T-cell (primary cell): ENCODE measurements at places on chromosomes 4 and X.

DNA sequence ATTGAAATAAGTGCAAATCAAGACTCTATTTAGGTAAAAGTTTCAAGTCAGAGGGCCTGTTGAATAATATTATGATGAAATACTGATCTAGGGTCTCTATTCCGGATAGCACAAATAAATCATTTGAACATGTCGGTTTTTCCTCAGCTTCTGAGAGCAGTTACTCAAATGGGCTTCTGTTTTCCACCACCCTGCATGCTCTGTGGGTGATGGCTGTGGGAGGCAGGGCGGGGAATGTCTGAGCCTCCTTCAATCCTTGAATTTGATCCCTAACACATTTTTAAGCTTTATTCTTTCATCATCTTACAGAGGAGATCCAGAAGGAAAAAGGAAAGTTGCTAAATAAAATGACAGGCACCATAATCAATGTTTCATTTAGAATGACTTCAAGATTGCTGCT lies 8.5 kb downstream of the UNC5C start:
- no peak for DNase-seq

GRCh38 chrX:120457766-120458180 lies 11.3 kb downstream of the LAMP2 start:
- no peak for DNase-seq

GRCh38 chr4:186823989-186824388 lies 100.3 kb upstream of the FAT1 start:
- no peak for DNase-seq

DNA sequence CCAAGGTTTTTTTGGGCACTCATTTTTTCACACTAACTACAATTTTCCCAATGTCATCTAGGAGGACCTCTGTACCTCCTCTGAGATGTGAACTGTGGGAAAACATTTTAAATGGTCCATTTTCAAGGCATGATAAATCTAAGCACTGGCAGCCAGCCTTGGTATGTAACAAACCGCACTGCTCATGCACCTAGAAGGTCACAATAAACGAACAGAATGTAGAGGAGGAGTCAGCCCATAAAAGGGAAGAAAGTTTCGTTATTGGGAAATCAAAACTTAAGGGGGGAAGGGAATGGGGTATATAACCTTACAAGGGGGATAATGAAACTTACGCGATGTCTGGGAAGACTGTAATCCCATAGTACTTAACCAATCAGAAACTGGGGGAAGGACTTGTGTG lies 16.4 kb downstream of the COX18 start:
- no peak for DNase-seq
